Chondrocyte (in vitro differentiated cells): ENCODE measurements at places on chromosomes 1 and 21.

- H3K27me3 ChIP-seq, result no peaks in the 10 kb centered on the region
- no peak overlapping the region for H3K27ac ChIP-seq
- DNase-seq, result no peak
- peaks cover 6% of the 10 kb centered on the region for H3K36me3 ChIP-seq
Measured at GRCh38 chr1:231801042-231801585, 174.5 kb downstream of the DISC1 start.

GRCh38 chr1:223075834-223076233 is 67.2 kb downstream of the TLR5 start:
- DNase-seq, result no peak
- H3K27me3 ChIP-seq, result peaks cover 13% of the 10 kb centered on the region
- no peaks in the 10 kb centered on the region for H3K36me3 ChIP-seq
- H3K4me3 ChIP-seq, result no peak overlapping the region

DNA sequence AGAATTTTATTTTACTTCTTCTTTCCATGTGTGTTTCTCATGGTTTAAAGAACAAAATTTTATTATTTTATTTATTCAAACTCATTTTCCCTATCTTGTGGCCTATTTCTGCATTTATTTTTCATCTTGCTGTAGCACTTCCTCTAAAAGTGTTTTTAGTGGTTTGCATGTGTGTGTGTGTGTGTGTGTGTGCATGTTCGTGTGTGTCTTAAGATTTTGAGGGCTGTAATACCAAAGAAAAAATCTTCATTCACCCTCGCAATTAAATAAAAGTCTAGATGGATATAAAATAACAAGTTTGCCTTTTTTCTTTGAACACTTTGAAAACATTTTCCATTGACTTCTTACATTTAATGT is 24.6 kb upstream of the FCRL3 start:
- no peaks in the 10 kb centered on the region for H3K4me1 ChIP-seq
- H3K27me3 ChIP-seq, result peaks cover 4% of the 10 kb centered on the region
- no peak for DNase-seq

- peak overlapping the region; percentile 41 for H3K27ac ChIP-seq
- peaks cover 3% of the 10 kb centered on the region for H3K36me3 ChIP-seq
- H3K4me3 ChIP-seq, result no peak overlapping the region
- DNase-seq, result no peak
Measured at GRCh38 chr21:44973598-44973997, 33.8 kb downstream of the SLX9 start.

DNA sequence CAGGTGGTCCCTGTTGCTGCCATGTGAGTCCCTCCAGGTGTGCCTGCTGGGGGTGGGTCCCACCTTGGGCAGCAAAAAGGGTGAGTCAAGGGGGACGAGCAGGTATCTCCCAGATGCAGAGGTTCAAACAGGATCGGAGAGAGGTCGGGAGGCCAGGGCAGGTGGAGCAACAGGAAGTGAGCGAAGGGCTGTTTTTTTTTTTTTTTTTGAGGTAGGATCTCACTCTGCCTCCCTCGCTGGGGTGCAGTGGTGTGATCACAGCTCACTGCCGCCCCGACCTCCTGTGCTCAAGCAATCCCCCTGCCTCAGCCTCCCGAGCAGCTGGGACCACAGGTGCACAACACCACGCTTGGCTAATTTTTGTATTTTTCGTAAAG is 39.4 kb downstream of the SLC2A7 start:
- no peak overlapping the region for H3K4me3 ChIP-seq
- H3K27me3 ChIP-seq, result no peaks in the 10 kb centered on the region
- DNase-seq, result no peak
- no peaks in the 10 kb centered on the region for H3K36me3 ChIP-seq
- peak overlapping the region; percentile 90 for H3K27ac ChIP-seq

DNA sequence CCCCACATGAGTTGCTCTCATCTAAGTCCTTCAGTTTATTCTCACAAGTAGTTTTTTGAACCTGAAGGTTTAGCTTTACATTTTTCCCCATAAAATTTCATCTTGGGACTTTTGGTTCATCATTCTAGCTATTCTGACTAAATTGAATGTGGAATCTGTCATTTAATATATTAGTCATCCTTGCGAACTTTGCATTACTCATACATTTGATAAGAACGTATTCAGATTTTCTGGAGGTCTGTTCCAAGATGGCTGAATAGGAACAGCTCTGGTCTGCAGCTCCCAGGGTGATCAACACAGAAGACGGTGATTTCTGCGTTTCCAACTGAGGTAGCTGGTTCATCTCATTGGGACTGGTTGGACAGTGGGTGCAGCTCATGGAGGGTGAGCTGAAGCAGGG is 59.8 kb upstream of the CSF1 start:
- DNase-seq, result no peak
- H3K27me3 ChIP-seq, result no peaks in the 10 kb centered on the region
- H3K36me3 ChIP-seq, result no peaks in the 10 kb centered on the region
- no peak overlapping the region for H3K4me3 ChIP-seq
- peaks cover 7% of the 10 kb centered on the region for H3K4me1 ChIP-seq
